ENCODE measurements at places on chromosomes 6 and 20.

DNA sequence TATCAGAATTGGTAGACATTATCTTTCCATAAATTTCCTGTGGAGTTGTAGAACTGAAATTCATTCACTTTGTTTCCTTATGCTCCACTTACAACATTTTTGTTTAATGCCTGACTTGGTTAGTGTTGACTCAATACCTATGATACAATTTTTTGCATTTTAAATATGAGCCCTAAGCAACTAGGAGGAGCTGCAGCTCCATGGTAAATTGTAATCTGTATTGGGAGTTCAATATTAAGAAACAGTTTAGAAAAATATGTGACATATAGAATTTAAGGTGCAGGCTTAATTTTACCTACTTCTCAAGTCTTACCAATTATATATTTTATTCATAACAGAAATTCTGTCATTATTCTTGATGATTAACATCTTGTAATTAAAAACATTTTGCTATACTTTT, 868.3 kb downstream of the EYS start:
- no peak for DNase-seq

DNA sequence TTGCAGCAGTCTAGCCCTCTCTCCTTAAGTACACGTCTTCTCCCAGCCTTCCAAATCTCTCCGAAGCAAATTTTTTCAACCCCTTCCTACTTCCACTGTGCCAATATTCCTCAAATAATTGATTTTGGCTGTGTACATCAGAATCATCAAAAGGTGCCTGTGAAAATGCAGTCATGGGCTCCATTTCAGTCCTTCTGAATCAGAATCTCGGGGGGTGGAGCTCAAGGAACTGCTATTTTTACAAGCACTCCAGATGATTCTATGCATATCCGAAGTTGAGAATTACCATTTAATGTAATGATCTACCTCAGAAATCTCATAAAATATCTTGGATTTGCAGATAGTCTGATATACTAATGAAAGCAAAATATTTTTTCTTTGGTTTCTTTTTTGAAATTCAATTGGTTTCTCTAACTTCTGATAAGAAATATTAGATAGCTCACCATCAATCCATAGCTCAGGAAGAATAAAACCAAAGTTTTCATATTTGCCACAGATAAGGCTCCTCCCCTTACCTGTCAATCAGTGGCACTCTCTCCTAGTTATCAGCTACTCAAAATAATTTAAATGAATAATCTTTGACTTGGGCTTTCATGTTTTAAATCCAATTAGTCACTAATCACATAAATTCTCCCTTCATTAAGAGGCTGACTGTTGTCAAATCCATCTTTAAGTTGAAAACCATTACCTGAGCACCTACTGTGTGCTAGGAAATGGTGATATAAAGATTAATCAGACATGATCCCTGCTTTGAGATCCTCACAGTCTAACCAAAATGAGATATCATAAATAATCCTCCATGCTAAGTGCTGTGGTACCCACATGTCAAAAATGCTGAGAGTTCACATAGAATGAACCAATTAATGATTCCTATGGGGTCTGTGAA, 36.4 kb upstream of the STXBP5 start:
- no peak for DNase-seq

- peak; percentile 15 for DNase-seq
Observed at GRCh38 chr6:12233693-12234571, 56.2 kb upstream of the EDN1 start.

- DNase-seq, result no peak
Observed at GRCh38 chr6:106658469-106658868, 29.1 kb downstream of the QRSL1 start.

DNA sequence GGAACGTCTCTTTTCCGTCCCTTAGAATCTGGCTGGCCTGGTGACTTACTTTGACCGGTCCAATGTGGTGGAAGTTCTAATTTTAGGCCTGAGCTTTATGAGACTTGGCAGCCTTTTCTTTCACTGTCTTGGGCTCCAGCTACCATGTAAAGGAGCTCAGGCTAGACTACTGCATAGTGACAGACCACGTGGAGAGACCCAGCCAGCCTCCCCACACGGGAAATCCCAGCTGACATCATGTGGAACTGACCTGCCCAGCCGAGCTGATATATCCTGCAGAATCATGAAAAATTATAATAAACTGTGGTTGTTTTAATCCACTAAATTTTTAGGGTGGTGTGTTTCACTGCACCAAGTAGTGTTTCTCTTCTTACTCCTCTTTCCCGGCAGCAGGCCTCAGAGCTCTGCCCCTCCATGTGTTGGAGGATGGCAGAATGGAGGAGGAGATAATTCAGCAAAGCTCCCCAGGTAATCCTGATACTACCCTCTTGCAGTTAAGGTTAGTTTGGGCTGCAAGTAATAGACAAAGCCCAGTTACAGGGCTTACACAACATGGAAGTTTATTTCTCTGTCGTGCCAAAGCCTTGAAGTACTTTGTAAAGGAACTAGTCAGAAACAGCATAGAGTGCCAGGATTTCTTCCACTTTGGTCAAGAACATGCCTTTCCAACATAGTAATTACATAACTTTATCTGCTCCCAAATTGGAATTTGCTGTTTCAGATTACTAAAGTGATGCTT, 87.5 kb downstream of the SH3BGRL2 start:
- no peak for DNase-seq
